GM03348 (cell line): ENCODE measurements at places on chromosomes 13 and 19.
A peak's percentile ranks its signal among the peaks of the same experiment; 100 is the strongest.

DNA sequence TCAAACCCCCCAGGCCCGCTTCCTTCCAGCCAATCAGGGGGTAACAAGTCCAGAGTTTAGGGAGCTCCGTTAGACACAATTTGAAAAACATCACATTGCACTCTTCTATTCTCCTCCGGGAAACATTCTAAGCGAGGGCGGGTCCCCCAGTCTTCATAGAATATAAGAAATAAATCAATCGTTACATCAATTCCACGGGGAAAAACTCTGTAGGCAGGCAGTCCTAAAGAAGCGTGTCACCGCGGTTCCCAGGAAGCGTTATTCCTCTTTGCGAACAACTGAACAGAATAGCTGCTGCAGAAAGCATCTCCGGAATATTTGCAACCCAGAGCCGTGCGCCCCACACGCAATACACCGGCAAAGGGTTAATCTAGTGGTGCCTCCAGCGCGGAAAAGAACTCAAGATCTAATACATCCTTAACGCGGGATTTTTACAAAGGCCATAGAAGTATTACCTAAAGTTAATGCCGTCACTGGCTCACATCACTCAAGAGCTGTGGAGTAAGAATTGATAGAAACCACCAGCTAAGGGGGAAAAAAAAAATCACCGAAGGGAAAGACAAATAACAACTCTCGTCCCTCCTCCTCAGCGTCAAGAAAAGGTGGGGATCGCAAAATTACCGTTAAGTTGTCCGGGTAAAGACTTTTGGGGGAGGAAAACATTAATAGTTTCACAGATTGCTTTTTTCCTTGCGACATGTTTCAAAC lies 65.1 kb downstream of the KCNRG start:
- peak; percentile 14 for DNase-seq

- DNase-seq: peak; percentile 83
Measured at GRCh38 chr13:29435125-29435911, 160.2 kb downstream of the SLC7A1 start.

DNA sequence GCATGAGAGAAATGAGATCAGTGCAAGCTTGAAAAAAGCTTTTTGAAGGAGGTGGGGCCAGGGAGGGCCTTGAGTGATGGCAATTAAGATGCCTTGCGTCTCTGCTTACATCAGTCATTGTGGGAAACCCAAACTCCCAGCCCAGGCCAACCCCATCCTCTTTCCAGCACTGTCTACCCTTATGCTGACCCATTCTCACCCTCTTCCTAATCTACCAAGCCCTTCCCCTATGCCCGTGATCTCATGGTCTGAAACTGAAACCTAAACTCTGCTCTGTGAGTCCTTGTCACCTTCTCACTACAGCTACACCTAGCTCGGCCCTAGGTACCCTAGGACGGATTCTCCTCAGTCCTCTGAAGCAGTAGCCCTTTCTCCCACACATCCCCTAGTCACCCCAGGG lies 36.0 kb upstream of the SERP2 start:
- no peak for DNase-seq

GRCh38 chr19:6023085-6023682 lies 45.2 kb upstream of the RANBP3 start:
- peak; percentile 50 for DNase-seq

DNA sequence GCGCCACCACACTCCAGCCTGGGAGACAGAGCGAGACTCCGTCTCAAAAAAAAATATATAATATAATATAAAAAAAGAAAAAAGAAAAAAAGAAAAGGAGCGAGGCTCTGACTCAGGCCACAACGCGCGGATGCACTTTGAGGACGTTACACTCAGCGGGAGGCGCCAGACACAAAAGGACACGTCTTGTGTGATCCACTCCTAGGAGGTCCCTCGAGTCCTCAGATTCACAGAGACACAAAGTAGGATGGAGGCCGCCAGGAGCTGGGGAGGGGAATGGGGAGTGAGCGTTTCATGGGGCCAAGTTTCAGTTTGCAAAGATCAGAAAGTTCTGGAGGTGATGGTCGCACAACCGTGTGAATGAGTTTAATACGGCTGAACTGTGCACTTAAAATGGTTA lies 8.5 kb upstream of the ABHD17A start:
- no peak for DNase-seq

- DNase-seq: no peak
Measured at GRCh38 chr19:46202426-46202825, 27.1 kb upstream of the IGFL1 start.

DNA sequence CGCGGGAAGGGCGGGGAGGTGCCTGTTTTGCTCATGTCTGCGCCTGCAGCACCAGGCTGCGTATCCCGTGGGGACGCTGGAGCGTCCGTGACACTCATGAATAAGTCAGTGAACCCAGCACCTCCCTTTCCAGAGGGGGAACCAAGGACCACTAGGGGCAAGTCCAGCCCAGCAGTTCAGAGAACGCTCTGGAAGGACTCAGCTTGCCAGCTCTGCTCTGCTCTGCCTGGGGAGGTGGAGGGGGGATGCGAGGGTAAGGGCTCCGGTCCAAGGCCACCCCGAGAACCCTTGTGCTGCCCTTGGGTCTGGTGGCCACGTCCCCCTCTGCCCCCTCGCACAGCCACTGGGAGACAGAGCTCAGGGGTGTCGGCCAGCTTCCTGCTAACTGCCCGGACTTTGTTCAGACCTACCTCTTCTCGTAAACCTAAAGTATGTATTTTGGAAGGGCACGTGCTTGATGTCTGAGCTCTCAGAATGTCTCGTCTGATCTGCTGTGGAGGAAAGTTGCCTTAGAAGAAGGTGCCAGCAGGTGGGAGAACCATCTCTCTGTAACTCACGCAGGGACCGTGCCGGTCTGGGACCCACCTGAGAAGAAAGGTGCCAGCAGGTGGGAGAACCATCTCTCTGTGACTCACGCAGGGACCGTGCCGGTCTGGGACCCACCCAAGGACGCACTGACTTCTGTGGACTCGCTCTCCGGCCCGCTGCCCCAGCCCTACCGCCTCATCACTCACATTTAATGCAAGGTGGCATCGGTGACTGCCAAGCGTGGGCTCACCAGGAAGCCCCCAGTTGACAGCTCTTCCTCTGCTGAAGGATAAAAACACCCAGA lies 34.1 kb downstream of the TMEM255B start:
- DNase-seq: no peak
